ENCODE measurements at places on chromosomes 3 and 15.

DNA sequence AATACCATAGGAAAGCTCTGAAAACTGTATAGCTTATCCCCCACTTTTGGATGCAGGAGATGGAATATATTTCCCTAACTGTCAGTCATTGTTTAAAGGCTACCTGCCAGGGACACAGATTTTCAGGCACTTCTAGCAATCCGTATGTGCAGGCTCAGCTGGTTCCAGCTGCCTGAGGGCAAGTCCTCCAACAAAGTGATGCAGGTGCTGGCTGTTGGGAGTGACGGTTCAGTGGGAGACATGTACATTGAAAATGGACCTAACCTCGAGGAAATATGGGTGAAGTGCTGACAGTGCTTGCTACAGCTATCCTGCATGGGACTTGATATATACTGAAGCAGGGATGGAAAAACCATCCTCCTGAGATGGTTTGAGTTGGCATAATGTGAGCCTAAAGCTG is 153.1 kb upstream of the GAP43 start:
- no peak for DNase-seq

DNA sequence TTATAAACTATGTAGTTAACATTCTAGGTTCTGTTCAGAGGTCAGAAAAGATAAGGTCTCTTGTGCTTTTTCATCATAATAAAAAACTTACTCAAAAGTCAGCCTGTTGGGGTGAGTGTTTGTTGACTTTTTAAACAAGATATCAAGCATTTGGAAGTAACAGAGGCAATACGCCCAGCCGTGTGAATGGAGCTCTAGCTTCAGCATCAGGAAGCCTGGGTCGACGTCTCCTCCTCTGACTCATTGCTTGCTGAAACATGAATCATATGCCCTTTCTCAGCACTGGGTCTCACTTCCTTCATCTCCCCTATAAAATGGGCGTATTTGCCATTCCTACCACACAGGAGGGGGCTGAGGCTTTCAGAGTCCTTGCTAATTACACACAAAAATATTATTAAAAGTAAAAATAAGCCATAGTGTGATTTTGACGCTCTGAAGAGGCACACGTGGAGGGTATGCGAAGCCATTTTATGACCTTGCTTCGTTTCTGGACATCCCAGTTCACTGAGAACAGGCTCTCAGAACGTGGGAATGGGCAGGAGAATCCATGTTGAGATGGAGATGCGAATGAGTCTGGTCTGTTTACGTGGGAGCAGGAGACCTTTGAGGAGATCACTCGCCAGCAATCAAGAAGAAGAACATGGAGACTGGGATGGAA is 220.8 kb upstream of the TPRG1 start:
- no peak for DNase-seq

GRCh38 chr15:69755551-69756310 is 303.1 kb downstream of the RPLP1 start:
- peak; percentile 45 for DNase-seq

DNA sequence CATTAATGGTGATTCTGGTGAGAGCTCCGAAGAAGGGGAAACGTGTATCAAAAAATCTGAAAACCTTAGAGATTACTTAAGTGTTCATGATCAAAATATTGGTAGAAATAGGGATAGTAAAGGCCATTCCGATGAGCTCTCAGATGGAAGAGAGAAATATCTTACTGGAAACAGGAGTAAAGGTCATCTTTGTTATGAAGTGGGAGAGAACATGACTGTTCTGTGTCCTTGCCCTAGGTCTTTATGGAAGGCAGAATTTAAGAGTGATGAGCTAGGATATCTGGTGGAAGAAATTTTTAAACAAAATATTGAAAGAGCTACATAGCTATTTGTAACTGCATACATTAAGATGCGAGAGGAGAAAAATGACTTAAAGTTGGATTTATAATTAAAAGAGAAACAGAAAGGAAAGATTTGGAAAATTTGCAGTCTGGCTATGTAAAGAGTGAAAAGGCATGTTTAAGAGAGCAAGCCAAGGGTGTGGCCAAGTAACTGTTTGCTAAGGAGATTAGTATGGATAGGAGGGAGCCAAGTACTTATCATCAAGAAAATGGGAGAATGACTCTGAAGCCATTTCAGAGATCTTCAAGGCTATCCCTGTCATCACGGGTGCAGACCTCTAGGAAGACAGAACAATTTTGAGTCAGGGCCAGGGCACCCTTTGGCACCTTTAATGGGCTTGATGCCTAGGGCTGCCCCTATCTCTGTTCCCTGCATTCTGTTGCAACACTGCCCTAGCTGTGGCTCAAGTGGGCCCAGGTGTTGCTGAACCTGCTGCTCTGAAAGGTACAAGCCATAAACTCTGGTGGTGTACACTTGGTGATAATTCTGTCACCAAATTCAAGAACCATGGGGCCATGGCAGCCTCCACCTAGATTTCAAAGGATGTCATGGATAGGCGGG is 27.3 kb downstream of the SLMAP start:
- DNase-seq, result no peak

DNA sequence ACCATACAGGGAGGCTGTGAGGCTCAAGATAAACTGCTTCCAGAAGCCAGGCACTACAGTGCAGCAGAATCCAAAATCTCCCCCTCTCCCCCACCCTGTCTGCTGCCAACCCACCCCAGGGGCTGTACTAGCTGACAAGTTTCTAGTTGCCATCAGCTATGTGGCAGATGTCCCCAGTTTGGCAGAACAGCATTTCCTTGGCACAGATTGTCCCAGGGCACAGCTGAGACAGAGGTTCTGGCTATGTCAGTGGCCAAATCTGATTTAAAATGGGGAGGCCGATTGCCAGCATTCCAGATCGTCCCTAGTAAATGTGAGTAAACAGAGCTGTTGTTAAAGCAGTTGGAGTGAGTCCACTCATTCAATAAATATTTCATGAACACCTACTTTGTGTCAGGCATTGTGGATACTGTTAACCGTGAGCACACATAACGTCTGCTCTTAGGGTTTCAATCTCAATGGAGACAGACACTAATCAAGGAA is 28.0 kb upstream of the CCDC174 start:
- DNase-seq, result no peak
